ENCODE measurements at places on chromosomes 1 and 21. TPM values are rescaled to one million over a fixed set of nuclear protein-coding genes. Genes with fewer than 3 reads are reported as not detected.

CKS1B gene
- total RNA-seq: 68.2 TPM

DNA sequence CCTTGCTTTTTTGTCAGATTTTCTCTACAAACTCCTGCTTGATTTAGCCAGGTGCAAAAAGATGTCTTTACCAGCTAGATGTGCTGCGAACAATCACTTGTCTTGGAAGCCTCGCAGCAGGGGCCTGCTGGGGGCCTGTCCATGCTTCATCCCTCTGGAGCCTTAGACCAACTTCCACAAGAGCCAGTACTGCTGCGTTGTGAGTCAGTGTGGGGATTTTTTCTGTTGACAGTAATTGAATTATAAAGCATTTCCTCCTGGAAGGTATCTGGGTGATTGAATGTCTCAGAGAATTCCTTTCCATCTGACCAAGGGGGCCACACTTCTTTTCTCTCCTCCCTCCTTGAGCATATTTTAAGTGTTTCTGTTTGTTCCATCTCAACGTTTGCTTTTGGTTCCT lies 40.4 kb upstream of the LDLRAP1 start:
- DNase-seq: no peak

DNA sequence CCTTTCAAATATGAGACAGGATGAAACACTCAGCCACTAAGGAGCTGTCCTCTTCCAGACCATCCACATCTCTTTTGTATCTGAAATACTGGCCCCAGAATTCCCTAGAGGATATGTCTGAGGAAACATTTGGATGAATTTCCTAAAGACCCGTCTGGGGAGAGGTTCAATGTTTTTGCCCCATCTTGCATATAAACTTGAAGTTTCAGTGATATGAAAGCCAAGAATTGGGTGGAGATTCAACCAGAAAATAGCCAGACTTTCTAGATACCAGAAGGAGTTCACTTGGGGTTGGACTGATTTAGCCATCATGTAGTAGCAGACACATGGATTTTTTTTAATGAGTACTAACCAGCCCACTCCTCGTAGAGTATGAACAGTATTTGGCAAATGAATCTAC lies 182.0 kb downstream of the PLPP3 start:
- DNase-seq: no peak

DNA sequence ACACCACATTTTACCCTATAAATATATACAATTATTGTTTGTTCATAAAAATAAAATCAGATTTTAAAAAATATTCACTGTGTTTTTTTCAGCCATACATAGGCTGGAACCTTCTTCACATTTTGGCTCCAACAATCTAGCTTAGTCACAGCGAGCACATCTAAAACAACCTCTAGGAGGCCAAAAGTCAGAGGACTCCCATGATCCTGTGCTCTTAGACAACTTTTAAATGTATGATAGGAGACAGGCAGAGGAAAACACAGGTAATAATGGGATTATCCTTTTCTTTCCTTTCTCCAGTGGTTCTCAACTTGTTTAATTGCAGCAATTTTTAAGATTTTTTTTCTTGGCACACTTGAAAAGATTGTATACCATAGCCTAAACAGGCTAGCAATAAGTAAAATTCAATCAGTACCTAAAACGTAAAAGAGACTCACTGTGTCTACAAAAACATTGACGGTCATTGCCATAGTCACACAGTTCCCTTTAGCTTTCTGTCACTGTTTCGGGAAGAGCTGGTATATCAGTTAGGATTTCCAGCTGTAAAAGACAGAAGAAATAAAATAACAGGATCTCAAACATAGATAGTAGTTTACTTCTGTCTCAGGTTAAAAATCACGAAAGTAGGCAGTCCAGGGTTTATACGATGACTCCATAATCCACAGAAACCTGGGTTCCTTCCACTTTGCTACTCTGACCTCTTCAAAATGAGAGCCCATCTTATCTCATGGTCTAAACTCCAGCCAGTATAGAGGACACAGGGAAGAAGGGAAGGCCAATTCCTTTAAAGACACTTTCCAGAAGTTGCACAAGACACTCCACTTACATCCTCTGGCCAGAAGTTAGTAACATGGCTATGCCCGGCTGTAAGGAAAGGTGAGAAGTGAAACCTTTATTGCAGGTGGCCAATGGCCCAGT lies 39.2 kb upstream of the CR1L start:
- DNase-seq: no peak

DENND2C gene
- 2.3 TPM for total RNA-seq

FCRL1 gene
- not detected for total RNA-seq

IQCC gene
- 3.8 TPM for total RNA-seq

UBE2Q1 gene
- total RNA-seq: 57.6 TPM

SYCP1 gene
- total RNA-seq: not detected

- no peak for DNase-seq
Observed at GRCh38 chr1:6001992-6002576, 9.9 kb upstream of the NPHP4 start.

DNA sequence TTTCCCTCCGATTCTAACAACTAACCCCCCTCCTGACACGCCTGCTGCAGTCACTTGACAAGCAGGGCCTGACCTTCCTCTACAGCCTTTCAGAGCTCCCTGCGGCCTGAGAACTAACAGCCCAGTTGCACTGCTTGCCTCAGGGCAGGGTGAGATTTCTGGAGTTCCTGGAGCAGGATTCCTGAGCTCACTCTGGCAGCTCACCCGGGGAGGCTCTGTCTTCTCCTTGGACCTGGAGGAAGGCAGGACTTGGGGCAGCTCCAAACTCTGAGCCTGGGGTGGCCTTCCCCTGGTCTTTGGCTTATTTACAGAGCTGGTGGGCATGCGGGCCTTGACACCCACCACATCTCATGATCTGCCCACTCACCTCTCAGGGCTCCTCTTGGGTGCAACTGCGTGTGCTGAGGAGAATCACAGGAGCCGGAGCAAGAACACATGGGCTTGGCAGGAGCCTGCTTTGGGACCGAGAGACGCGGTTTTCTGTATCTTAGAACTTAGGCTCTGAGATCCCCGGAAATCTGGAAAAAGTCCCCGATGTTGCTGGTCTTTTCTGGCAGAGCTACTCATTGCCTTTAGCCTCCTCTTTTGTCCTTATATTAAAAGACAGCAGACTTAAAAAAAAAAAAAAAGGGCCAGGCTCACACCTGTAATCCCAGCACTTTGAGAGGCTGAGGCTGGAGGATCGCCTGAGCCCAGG lies 13.1 kb upstream of the SLC25A34 start:
- DNase-seq: no peak
